ENCODE measurements at places on chromosomes 5 and 9. TPM values are rescaled to one million over a fixed set of nuclear protein-coding genes. Genes with fewer than 3 reads are reported as not detected.

ARHGEF28 gene
- total RNA-seq = 13.6 TPM

DNA sequence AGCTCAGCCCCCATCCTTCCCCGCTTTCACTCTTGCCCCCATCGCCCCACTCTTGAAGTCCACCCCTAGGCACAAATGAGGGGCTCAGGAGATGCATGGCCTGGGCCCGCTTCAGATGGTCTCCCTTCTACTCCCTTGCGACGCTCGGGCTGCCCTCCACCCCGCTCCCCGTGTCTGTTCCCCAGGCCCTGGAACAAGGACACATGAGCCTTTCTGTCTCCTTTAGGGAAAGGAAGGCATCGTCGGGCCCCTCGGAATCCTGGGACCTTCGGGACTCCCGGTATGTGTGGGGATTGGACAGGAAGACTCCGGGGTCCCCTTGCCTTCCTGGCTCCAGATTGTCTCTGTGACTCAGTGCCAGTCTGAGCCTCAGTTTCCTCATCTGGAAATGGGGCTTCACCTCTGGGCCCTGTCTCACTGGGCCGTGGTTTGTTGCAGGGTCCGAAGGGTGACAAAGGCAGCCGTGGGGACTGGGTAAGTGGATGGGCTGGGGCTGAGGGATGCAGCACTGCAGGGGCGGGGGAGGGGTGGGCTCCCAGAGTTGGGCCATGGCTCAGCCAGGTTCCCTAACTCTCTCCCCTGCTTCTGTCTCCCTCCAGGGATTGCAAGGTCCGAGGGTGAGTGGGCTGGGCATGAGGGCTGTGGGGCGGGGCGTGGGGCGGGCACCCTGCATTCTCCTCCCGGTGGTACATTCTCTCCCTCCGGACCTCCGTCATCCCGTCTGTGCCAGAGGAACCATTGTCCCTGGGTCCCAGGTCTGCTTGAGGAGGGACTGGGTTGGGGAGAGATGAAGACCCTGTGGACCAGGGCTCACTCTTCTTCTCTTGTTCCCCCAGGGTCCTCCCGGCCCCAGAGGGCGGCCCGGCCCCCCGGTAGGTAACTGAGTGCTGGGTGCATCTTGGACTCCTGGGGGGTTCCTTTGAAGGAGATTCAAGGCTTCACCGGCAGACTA, 21.8 kb upstream of the ORM1 start:
- no peak for DNase-seq

- no peak for DNase-seq
Measured at GRCh38 chr5:132947671-132948070, 15.8 kb downstream of the AFF4 start.

DNA sequence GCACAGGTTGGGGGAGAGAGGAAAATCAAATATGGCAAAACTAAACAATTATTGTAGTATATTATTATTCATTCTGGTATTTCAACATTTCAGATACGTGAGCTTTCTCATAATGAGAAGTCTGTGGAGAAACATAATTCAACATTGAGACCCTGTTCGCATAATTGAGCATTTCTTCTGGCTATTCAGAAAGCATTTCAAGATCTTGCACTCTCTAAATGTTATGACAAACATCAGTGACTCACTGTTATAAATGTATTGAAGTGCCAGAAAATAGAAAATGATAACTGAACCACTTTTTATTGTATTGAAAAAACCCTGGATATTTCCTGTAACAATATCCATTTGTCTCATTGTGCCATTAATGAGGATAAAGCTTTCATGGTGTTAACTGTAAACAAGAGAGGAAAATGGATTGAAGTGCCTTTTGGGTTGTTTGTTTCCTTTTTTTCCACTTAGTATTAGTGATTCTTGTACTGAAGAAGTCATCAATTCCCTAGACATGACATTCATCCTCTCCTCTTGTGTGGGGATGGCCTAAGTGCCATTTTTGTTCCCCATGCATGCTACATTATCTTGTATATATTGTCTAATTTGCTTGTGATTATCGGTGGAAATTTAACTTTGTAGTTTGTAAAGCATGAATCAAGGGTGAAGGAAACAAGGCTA, 124.6 kb downstream of the CAMK4 start:
- no peak for DNase-seq

LIFR gene
- total RNA-seq = 46.0 TPM

MLANA gene
- not detected for total RNA-seq

- no peak for DNase-seq
Measured at GRCh38 chr5:130624805-130625204, 540.3 kb downstream of the HINT1 start.

- peak; percentile 68 for DNase-seq
Measured at GRCh38 chr5:172870291-172870714, 36.3 kb downstream of the ERGIC1 start.
